ENCODE measurements at places on chromosomes 1 and 21. TPM values are rescaled to one million over a fixed set of nuclear protein-coding genes. Genes with fewer than 3 reads are reported as not detected.

The ZBTB8B gene
- not detected for total RNA-seq

DNA sequence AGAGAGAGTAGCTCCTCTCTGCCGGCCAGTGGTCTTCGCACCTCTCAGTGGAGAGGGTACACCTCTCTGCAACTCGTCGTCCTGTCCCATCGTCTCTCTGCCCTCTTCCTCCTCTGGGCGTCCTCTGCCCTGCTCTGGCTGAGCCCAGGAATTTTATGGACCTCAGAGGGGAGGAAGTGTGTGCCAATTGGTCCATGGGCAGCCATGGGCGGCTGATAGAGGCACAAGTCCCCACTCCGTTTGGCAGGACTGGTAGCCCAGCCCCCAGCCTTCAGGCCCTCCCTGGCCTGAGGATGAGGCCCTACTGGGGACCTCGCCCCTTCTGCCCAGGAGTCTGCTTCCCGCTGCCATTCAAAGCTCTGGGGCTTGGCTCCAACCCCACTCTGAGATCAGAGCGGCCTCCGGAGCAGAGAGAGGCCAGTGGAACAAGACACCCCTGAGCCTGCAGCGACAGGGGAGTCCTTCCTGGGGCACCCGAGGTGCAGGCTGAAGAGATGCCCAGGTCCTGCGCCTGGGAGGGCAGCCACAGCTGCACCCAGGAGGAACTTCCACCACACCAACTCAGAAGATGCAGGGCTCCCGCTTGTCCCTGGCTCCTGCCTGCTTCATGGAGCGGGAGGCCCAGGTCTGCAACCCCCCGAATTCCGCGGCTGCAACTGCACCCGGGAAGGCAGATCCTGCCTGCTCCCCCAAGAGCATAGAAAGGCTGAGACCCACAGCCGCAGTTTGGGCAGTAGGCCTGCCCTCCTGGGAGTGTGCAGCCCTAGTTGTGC lies 659.9 kb downstream of the KCNT2 start:
- DNase-seq: no peak

DNA sequence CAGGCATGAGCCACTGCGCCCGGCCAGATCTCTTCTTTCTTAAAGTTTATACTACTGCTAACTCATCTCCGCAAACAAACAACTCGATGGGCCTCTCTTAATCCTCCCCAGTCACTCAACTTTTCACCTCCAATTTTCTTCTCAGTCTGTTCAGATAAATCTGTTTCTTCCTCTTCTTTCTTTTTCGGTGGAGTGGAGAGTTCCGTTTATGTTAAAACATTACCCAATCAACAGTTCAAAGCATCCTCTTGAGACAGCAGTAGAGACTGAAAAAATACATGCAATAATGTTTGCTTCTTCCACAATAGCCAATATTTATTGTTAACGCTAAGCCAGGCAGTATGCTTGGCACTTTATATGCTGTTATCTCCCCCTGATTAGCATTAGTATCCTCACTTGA lies 1.4 kb upstream of the ANKRD13C start:
- DNase-seq: no peak

DNA sequence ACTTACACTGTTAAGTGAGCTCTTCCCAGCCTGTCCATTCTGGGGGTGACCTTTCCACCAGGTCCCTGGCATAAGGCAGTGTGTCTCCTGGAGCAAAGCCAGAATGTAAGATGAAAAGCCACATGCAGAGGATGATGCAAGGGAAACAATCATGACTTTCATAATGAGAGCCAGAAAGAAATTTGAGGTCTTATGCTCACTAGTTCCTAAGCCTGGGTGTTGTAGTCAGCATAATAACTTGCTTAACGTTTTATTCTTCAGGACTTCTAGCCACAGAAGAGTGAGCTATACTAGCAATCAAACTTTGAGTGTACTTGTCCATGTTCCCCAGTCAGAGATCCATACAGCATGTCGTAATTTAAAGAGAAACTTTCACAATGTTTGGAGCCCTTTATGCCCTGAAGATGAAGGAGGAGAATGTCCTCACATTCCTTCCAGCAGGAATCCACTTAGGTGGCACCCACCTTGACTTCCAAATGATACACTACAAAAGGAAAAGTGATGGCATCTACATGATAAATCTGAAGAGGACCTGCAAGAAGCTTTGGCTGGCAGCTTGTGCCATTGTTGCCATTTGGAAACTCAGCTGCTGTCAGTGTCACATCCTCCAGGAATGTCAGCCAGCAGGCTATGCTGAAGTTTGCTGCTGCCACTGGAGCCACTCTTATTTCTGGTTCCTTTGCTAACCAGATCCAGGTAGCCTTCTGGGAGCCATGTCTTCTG lies 60.5 kb upstream of the FOXD3 start:
- DNase-seq: peak; percentile 91

DNA sequence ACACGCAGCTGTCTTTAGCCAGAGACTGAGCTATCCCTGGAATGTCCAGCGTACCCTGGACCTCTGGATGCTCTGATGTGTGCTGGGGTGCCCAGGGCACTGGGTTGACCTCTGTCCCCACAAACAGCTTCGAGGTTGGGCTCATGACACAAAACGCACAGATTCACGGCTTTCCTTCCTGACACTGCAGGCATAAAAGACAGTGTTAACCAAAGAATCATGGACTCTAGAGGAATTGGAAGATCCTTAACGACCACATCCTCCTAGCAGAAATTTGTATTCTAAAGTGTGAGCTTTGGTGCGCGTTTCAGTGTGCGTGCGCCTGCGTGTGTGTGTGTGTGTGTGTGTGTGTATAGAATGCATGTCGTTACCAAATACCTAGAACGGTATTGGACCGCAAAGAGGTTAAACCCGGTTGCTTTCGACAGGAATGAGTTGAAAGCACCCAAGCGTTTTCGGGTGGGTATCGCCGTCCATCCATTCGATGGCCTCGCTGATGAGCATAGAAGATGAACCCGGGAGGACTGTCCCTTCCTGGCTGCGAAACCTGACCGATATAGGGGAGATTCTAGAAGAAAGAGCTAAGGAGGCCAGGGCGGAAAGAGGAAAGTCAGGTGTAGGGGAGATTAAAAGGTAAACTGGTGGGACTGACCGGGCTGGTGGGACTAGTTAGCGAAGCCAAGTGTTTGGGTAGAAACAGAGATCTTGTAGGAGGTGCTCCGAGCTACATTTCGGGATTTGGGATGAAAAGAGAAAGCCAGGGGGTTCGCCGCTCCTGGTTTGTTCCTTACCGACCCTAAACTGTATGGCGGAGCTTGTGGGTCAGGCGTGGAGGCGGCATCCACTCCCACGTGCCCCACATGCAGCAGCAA lies 6.8 kb upstream of the LHX9 start:
- no peak for DNase-seq

The CLDN19 gene
- not detected for total RNA-seq

DNA sequence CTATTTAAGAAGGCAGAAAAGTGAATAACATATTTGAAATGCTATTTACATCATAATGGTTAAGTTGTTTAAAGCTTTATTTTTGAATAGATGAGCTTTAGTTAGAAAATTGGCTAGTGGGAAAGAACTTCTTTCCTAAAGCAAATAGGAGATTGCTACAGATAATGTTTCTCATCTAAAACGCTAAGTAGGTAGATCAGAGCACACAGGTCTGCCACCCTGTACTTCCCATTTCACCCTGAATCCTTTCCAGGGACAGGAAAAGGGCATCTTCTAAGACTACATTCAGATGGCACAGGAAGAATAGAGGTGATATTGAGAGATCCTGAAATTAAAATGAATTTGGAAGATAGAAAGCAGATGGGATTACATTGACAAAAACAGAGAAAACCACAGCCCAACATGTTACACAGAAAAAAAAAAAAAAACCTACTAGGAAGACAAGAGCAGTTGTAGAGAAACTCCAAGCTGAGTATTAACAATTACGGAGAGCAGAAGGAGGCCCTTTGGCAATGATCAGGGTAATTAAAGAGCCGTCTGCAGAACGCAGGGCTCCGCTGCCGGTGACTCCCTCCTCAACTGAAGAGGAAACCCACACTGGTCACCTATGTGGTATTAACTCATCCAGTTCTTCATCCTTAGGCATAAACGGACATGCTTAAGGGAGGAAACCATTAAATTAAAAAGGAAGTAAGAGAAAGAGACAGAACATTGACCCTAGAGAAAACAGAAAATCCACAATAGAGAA lies 53.6 kb upstream of the MAP10 start:
- DNase-seq: no peak

The TSSK3 gene
- total RNA-seq: 2.0 TPM

- no peak for DNase-seq
Observed at GRCh38 chr1:153578490-153578889, 12.8 kb upstream of the S100A2 start.

The MYBPH gene
- total RNA-seq: not detected

- DNase-seq: no peak
Observed at GRCh38 chr1:28887419-28887834, 26.9 kb upstream of the EPB41 start.

DNA sequence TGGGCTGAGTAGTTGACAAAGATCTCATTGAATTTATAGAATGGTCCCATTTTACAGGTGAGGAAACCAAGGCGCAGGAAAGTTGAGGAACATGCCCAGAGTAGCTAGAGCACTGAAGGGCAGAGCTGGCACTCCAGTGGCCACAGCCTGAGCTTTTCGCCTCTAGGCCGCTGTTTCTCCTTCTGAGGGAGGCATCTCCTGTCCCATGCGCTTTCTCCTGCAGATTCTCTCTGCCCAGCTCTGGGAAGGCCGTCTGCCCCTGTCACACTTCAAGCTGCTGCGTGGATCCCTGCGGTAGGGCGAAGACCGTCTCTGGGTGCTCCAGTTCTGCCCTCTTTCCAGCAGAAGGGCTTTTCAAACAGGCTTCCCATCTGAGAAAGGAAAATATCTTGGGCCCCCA lies 159.9 kb downstream of the ACTL8 start:
- DNase-seq: no peak

- DNase-seq: peak; percentile 69
Observed at GRCh38 chr21:41879190-41879998, at the start of gene PRDM15. TSS of gene PRDM15 (minus strand) at chr21:41879344. CDS start at chr21:41860363, 18,981 bp downstream.

Measured in MCF 10A (cell line).